Astrocyte (in vitro differentiated cells and primary cell): ENCODE measurements at places on chromosomes 12 and 14.

DNA sequence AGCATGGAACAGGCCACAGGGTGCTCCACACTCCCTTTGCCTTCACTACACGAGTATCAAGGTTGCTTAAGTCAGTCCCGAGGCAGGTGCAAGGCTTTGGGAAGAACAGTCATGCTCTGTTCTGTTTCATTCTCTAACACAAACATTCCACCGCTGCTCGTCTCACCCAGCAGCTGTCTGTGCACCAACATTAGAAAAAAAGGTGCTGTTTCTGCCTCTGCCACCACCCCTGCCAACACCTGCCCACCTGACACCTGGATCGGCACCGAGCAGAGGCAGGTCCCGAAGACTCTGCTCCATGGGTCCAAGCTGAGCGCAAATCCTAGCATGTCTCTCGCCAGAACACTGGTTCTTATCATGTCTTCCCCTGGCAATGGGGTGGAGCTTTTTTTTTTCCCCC, 347.7 kb downstream of the TMEM132D start:
- H3K36me3 ChIP-seq: no peaks in the 10 kb centered on the region
- H3K27ac ChIP-seq: no peak overlapping the region
- no peak for DNase-seq
- peaks cover 8% of the 10 kb centered on the region for H3K4me1 ChIP-seq
- no peak overlapping the region for H3K4me3 ChIP-seq

DNA sequence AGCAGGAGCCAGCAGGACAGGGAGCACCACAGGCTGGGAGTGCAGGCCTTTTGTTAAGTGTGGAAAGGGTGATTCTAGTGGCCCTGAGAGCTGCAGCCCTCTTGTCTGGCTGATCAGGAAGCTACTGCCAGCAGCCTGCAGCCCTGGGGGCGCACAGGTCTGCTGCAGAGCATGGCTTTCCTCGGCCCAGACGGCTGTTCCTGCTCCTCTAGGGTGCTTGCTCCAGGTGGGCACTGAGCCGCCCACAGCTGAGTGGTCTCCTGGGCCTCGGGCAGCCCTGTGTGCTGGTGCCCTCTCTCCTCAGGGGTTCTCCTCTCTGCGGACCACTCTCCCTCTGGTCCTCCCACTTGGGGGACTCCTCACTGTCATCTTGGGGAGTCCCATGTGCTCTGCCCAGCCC, 18.9 kb downstream of the CCDC88C start:
- no peak for DNase-seq
- H3K27me3 ChIP-seq: peaks cover 15% of the 10 kb centered on the region
- H3K27ac ChIP-seq: no peak overlapping the region

DNA sequence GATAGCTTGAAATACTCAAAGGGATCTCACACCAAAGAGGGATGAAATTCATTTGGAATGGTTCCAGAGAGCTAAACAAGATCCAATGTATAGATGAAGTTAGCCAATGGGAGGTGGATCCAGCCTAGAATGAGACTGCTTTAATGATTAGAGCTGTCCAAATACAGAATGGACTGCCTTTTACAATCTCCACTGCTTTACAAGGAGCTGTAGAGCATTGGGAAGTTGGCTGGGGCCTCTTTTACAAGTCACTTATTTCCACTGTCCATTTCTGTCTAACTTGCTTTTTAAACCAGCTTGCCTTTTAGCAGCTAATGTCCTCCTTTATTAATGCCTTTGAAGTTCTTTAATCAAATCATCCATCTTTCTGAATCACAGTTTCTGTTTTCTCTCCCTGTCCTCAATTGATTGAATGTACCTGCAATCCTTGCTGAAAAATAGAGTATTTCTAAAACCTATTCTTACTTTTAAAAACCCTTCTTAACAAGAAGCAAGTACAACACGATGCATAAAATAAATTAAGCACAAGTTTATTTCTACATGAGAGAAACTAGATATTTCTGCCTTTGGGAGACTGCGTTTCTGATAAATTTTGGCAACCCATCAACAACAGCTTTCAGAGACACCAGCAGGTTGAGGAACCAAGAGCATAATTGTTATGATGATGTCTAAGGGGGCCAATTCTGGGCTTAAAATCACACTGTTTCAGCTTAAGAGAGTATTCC, 3.4 kb upstream of the ATP2A2 start:
- H3K4me3 ChIP-seq: no peak overlapping the region
- H3K4me1 ChIP-seq: peaks cover 11% of the 10 kb centered on the region
- no peaks in the 10 kb centered on the region for H3K27me3 ChIP-seq
- DNase-seq: no peak

DNA sequence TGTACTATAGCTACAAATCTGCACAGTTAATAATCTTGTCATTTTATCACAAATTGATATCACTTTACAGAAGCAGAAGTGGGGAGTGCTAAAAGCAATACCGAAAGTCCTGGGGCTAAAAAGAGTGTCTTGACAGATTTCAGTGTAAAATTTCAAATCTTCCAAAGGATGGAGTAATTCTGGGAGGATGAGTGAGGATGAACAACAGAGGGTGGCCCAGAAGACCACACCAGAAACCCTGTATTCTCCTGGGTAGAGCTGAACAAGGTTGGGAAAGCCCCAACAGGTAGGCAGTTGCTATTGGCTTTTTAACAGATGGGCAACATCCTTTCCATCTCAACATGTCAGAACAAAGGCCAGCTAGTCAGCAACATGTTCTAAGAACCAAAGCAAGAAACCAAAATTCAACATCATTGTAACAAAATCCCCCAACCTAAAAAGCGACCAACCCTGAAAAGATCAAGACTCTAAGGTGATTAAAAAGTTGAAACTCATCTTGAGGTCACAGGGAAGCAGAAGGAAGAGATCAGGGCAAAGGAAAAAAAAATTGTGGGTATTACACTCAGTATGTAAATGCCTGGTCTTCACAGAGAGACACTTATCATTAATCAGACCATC, 38.8 kb downstream of the CBX5 start:
- H3K4me3 ChIP-seq: no peak overlapping the region
- no peak overlapping the region for H3K27ac ChIP-seq
- H3K4me1 ChIP-seq: no peaks in the 10 kb centered on the region
- no peak for DNase-seq
- peaks cover 30% of the 10 kb centered on the region for H3K36me3 ChIP-seq
